Panc1 (cell line): ENCODE measurements at places on chromosomes 11 and 22. TPM values are rescaled to one million over a fixed set of nuclear protein-coding genes. Genes with fewer than 3 reads are reported as not detected.
A peak's percentile ranks its signal among the peaks of the same experiment; 100 is the strongest.

DNA sequence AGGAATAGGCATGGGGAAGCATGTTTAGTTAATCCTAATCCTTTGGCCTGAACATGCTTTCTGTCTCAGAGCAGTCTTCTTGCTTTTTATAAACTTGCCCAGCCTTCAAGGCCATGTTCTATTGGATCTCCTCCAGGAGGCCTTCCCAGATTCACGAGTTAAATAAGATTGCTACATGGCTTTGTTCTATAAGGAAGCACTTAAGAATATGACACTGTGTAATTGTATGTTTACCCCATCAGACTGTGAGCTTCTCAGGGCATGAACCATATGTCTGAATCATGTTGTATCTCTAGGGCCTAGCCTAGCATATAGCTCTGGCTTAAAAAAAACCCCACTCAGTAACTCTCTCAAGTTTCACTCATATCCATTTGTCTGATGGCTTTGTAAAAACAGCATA is 26.4 kb upstream of the UCP3 start:
- DNase-seq: no peak

DNA sequence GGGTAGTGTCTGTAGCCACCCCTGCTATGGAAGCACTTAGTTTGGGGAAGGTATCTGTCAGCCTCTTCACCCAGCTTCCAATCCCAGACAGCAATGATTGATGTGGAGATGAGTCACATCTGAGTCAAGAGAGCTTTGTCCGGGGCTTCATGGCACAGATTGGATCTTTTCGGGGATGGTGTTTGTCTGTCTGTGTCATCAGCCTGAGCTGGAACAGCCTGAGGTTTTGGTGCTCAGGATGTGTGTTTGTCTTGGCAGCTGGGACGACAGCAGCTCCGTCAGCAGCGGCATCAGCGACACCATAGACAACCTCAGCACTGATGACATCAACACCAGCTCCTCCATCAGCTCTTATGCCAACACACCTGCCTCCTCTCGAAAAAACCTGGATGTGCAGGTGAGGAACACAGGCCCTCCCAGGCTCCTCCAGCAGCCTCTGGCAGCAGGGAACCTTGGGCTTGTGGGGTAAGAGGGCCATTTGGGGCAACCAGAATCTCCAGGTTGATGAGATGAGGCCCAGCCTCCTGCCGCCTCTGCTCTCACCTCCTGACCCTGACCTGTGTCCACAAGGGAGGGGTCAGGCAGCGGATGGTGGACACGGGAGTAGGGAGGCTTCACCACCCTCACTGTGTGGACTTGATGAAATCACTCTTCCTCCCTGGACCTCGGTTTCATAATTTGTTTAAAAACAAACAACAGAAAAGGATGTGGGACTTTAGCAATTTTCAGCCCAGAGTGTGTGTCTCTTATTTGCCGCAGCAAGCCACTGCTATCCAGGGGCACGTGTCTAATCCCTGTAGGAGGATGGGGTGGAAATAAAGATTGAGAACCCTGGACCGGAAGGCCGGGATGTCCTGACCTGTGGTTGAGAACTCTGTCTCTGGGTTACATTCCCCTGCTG is 124.3 kb downstream of the DBX1 start:
- DNase-seq: peak; percentile 80

- DNase-seq: peak; percentile 88
These were observed 17.1 kb upstream of the SYTL2 start for GRCh38 chr11:85827748-85828639.

GRCh38 chr11:45670386-45671135 is 5.1 kb upstream of the CHST1 start:
- no peak for DNase-seq

DNA sequence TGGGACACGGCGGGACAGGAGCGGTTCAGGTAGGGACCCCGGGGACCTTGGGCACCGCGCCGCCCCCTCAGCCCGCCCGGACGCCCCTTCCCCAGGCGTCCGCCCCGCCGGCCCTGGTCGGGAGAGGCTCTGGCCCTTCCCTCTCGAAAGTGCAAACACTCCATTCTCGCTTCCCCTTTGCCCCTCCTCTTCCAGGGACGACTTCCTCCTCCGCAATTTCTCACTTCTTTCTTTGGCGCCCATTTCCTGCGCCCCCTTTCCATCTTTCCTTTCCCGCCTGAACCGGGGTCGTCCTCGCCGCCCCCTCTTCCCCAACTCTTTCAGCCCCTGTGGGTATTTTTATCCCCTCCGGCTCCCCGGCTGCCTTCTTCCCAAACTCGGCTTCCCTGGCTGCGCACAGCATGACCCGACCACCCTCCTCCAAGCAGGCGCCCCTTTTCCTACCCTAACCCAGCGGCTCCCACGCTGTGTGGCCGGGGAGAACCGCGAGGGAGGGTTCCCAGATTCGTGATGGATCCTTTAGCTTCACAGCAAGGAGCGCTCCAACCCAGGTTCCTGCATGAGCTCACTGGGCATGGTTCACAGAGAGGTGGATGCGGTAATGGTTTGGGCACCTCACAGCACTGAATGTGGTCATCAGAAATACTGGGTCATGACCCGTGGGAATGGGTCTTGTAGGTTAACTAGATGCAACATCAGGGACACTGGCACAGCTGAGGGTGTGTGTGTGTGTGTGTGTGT is 689 bp downstream of the RAB39A start:
- no peak for DNase-seq

DNA sequence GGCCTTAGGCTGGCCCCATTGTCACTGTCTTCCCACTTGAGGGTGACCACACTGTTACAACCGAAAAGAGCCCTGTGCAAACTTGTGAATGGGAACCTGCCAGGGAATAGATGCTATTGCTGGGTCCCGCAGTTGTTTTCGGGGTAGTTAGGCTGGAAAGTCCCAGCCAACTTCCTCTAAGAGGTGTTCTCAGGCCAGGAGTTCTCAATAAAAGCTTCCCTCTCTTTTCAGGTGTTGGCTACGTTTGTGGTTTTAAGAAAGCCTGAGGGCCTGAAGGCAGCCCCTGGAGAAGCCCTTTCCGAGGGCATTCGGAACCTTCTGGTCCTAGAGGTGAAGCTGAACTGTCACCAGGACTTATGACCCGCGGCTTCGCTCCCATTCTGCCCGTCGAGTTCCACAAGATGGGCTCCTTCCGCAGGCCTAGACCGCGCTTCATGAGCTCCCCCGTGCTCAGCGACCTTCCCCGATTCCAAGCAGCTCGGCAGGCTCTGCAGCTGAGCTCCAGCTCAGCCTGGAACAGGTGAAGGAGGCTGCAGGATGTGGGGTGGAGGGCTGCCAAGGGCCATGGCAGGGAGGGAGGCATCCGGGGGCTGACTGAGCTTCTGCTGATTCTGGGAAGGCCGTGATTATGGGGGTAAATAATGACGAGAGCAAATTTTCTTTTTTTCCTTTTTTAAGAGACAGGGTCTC is 104.8 kb downstream of the PRR5L start:
- no peak for DNase-seq

GRCh38 chr22:39298241-39298987 is 21.0 kb downstream of the RPL3 start:
- no peak for DNase-seq

GRCh38 chr11:83007909-83008580 is 63.7 kb downstream of the RAB30 start:
- DNase-seq: no peak

GRCh38 chr11:120881596-120881995 is 142.3 kb upstream of the TBCEL start:
- no peak for DNase-seq

- no peak for DNase-seq
These were observed 77.5 kb upstream of the ALX4 start for GRCh38 chr11:44387415-44387814.

Gene TMEM218
- 26.8 TPM for total RNA-seq

Gene KCTD21
- total RNA-seq: 9.7 TPM

DNA sequence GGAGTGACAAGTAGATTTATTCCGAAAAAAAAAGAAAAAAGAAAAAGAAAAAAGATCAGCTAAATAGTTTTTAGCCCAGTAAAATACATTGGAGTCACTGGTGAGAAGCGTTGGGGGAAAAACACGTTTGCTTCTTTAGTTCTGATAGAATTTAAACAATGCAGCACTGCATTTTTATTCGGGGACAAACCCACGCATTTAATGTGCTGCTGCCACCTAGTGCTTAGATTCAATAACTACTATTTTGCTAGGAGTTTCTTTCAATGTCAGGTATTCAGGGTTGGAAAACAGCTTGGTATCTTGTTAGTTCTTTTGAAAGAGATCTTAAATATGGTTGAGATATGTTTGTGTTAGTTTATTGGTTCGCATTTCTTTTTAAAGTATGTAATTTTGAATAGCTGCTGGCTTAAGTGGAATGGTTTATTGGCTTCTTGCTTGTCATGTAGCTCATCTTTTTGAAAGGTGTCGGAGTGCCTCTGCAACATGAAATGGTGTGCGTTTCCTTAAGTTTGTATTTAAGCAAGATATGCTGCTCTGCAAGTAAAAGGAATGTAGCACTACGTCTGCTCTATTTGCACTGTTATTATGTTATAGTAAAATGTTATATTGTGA is 41.9 kb downstream of the SVIP start:
- no peak for DNase-seq

Gene INPP5J
- total RNA-seq: 1.7 TPM

DNA sequence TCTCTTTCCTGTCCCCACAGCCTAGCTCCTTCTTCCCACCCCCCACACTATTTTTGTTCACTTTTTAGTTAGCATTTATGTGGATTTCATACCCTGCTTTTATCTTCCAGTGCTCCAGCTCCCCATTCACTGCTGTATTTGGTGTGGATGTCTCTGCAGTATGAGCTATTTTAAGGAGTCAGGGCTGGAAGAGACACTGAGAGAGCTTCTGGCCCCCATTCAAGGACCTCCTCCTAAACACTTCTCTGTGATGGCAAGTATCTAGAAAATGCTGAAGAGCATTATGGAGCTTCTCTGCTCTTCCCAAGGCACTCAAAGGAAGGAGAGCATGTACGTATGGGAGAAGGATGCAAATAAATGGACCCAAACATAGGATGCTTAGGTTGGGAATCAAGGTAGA is 79.5 kb downstream of the RAB30 start:
- no peak for DNase-seq

DNA sequence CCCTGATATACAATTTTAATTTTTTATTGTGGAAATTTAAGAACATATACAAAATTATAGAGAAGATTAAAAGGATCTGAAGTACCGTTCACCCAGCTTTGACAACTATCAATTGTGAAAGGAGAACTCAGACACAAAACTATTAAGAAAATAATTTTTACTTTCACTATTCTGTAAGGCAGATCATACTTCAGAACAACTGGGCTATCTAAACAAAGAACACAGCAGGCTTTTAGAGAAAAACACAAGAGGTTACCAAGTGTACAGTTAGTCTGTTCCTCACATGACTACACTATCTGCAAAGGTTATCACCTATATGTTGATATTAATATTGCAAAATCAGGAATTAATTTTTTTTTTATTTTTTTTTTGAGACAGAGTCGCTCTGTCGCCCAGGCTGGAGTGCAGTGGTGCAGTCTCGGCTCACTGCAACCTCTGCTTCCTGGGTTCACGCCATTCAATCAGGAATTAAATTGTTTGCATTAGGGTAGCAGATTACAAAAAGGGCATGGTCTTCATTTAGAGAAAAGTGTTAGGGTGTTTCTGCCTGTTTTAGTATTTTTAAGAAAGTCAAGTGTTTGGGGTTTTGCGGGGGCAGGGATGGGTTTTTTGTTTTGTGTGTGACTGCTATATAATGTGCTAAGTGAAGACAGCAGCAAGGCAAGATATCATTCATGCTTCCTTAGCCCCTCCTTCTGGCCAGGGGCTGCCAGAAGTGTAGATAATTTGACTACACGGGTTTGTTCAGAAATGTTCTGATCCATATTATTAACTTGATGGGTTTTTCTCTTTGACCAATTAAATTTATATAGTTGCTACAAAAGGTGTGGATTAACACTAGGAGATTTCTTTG is 27.6 kb upstream of the SIK2 start:
- DNase-seq: no peak

GRCh38 chr22:38325587-38325986 is 8.4 kb upstream of the CSNK1E start:
- DNase-seq: no peak

Gene OVCH2
- not detected for total RNA-seq

DNA sequence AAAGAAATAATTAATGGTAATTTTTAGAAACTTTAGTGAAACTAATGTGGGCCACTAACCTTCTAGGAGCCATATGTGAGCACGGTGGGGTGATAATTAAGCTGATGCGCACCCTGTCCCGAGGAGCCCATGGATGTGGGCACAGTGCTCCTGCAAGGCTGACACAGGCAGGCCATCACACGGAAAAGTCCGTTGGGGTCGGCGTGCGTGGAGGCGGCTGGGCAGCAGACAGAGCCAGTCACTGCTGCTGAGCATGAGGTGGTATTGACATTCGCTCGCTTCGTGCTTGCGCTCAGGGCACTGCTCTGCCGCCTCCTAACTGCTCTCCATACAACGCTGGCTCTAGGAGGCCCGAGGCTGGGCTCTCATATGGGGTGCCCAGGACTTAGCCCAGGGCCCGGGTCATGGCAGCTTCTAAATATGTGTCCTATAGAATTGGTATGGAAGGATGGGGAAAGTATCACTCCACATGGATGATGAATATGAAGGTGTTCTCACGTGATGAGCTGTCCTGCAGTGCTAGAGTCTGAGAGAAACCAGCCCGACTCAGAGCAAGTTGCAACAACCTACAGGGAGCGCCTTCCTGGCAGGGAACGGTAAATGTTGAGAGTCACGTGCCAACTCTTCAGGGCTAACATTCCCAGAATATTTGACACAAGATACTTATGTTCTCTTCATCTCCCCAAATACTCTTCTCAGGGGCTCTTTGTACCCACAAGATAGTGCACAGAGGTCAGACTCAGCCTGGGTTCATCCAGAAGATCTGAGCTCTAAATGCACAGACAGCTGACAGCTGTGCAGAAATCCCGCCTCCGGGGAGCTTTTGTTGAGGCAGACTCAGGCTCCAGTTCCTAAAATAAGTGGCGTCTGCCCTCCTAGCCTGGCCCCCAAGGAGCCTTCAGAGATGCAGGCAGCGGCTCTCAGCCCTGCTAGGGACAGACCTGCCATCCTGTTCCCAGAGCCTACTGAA is 50.6 kb upstream of the ARFGAP3 start:
- DNase-seq: no peak

- peak; percentile 38 for DNase-seq
These were observed 72.6 kb downstream of the HIPK3 start for GRCh38 chr11:33329705-33330329.
